ENCODE measurements at places on chromosomes 3 and 15. TPM values are rescaled to one million over a fixed set of nuclear protein-coding genes. Genes with fewer than 3 reads are reported as not detected.

DNA sequence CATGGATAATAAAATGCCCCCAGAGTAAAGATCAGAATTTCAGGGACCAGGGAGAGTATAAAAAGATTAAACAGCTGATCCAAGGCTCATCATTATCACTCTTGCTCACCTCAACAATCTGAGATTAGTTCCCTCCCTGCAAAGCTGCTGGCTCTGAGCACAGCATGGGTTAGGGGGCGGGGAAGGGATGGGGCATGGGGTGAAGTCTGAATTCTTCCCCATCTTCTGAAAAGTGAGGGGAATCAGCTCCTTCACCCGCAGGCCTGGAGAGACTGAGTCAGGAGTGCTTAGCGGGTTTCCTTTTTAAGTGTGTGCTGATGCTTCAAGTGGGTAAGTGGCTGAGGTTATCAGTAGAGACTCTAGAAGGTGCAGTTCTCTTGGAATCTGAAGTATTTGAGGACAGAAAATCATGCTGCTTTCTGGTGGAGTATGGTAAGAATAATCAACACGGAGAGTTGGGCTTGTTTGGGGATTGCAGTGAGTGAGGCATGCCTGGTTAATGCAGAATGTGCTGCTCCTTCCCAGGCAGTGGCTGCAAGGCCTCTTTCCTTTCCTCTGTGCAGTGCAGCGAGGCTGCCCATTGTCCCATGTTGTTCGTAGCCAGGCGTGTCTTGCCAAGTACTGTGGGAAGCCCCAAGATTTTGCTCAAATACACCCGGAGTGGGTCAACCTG, 59.2 kb upstream of the TRAK1 start:
- no peak for DNase-seq

GRCh38 chr3:117192888-117193287, 483.3 kb downstream of the TUSC7 start:
- DNase-seq, result no peak

DNA sequence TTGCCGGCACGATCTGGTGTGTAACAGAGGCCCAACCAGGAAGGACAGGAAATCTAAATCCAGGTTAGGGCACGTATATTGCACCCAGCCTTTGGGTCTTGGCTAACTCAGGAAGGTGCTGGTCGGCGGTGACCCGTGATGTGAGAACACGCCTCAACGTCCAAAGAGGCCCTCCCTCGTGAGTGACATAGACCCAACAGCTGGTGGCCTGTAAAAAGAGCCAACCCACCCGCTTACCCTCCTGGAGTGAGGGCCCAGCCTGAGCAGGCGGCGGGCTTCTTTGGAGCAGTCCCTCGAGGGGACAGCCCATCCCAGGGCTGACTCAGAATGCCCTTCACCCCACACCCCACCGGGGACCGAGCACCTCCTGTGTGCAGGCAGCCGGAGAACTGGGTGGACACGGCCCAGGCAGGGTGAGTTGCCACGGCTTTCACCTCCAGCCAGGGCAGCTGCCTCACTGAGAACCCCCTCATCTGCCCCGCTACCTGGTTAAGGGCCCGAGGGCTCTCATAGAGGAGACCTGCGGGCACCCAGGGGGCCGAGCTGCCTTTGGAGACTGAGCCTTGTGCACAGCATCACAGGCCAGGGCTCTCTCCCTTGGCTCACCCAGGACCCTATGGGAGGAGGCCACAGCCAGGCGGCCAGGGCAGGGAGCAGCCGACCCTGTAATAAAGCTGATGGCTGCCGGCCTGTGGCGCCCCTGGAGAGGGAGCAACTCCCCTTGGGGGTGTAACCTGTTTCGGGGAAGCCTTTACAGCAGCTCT, 41.8 kb downstream of the ZNF710 start:
- no peak for DNase-seq

- no peak for DNase-seq
These were observed 19.0 kb downstream of the SEMA7A start for GRCh38 chr15:74414603-74415338.

GRCh38 chr3:27644941-27645340, 77.2 kb downstream of the EOMES start:
- DNase-seq, result no peak

- no peak for DNase-seq
These were observed 129.1 kb downstream of the HCN4 start for GRCh38 chr15:73239564-73240215.

- no peak for DNase-seq
These were observed 33.6 kb downstream of the PAQR9 start for GRCh38 chr3:142929890-142930289.

GRCh38 chr3:122004107-122004506, 17.9 kb downstream of the ILDR1 start:
- no peak for DNase-seq

GRCh38 chr3:120763601-120764000, 21.1 kb downstream of the GTF2E1 start:
- no peak for DNase-seq

GRCh38 chr3:67561667-67562394, 92.6 kb downstream of the SUCLG2 start:
- no peak for DNase-seq

Gene RARB
- total RNA-seq, result 17.5 TPM

Gene PLA2G4E
- 0.05 TPM for total RNA-seq

Gene P2RY13
- 1.0 TPM for total RNA-seq

Gene PIF1
- total RNA-seq, result 0.73 TPM

Gene MITF
- total RNA-seq, result 71.0 TPM

Data from Right ventricle myocardium inferior (tissue), 1 donor.